ENCODE measurements at places on chromosomes 6 and 20.

DNA sequence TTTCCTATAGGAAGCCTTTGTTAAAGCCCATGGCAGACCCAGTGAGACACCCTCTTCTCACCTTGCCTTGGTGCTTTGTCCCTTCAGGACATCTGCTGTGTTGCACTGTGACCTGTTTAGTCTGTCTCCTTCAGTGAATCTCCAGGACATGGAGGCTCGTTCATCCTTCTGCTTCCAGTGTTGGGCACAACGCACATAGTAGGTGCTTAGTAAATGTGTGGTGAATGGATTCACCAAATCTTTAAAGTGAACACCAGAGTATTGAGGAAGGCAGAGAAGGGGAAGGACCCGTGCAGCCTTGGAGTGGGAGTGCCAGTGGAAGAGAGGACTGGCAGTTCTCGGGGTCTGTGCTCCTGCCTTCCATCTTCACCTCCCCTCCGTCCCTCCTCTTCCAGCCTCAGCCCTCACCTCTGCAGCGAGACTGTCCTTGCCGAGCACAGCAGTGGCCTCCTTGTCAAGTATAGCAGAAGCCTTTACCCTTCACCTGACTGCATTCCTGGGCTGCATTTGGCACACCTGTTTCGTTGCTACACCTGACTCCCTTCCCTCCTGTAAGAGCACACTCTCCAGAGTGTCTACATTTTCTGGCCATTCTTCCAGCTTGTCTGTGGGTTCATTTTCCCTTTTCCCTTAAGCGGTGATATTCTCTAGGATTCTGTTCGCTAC is 49.2 kb downstream of the ARID1B start:
- no peak for DNase-seq

GRCh38 chr6:42790549-42791181 is 8.8 kb downstream of the BICRAL start:
- no peak for DNase-seq

GRCh38 chr6:16412982-16413381 is 174.6 kb downstream of the GMPR start:
- no peak for DNase-seq

GRCh38 chr20:5947276-5947675 is 3.1 kb downstream of the TRMT6 start:
- no peak for DNase-seq

GRCh38 chr6:67391955-67392354 is 1243.1 kb upstream of the ADGRB3 start:
- DNase-seq = no peak

DNA sequence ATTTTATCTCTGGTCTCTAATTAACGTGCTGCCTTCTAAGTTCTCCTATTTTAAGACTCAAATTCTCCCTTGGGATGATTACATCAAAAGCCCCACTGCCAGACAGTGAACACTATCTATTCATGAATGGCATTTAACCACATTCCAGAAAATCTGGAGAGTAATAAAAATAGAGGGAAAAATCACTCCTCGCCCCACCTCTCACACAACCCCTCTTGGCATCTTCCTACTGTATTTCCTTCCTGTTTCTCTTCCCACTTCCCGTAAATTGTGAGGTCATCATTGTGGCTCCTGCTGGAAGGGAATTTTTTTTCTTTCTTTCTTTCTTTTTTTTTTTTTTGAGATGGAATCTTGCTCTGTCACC is 31.5 kb downstream of the RAB44 start:
- DNase-seq = no peak

GRCh38 chr6:21588481-21589351 is 4.8 kb upstream of the SOX4 start:
- peak; percentile 84 for DNase-seq

DNA sequence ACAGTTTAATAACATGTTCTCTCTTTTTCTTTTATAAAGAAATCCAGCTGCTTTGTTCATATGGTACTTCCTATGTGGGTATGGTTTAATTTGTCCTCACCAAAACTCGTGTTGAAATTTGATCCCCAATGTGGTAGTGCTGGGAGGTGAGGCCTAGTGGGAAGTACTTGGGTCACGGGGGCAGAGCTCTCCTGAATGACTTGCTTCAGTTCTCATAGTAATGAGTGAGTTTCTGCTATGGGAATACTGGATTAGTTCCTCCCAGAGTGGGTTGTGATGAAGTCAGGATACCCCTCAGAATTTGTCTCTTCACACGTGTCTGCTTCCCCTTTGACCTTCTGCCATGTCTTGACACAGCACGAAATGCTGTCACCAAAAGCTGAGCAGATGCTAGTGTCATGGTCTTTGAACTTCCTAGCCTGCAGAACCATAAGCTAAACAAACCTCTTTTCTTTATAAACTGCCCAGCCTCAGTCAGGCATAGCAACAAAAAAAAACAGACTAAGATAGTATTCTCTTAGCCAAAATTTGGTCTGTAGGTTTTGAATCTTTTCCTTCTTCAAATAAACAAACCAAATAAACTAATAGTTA is 87.8 kb upstream of the HS3ST5 start:
- no peak for DNase-seq

GRCh38 chr20:23387118-23387443 is 25.1 kb downstream of the GZF1 start:
- DNase-seq = no peak

- no peak for DNase-seq
Measured at GRCh38 chr20:59589086-59589684, 15.2 kb upstream of the PHACTR3 start.

DNA sequence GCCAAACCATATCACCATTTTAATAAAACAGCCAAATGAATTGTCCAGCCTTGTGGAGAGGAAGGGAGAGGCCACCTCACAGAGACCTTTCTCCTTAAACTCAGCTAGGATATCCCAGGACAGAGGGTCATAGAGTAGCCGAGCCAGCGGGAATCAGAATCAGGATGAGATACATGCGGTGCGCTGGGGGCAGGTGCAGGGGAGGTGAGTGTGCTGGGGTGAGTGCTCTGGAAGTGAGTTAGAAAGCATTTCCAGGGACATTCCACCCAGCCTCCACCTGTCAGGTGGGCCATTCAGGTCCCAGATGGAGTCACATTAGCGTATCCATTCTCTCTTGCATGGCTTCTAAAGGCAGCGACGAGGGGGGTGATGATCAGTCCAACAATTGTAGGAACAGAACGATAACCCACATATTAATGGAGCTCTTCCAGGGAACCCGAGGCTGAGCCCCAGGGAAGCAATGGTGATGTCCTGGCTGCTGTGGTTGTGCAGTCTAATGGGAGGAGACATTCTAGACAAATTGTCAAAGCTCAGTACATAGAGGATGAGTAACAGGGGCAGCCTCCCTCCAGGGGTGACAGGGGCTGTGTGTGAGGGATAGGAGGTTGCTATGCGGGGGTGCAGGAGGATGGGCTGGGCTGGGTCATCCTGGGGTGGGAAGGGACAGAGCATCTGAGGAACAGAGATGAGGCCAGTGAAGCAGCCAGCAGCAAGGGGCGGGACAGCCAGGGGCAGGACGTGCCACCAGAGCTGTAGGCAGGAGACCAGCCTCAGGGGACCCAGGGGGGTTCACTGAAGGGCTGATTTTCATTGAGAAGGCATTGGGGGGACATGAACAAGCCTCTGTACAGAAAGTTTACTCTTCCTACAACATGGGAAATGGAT is 88.7 kb upstream of the FRMD1 start:
- DNase-seq = no peak

- no peak for DNase-seq
Measured at GRCh38 chr20:40010483-40010882, 678.6 kb downstream of the MAFB start.

- DNase-seq = no peak
Measured at GRCh38 chr6:63346217-63346835, 26.5 kb upstream of the LGSN start.

DNA sequence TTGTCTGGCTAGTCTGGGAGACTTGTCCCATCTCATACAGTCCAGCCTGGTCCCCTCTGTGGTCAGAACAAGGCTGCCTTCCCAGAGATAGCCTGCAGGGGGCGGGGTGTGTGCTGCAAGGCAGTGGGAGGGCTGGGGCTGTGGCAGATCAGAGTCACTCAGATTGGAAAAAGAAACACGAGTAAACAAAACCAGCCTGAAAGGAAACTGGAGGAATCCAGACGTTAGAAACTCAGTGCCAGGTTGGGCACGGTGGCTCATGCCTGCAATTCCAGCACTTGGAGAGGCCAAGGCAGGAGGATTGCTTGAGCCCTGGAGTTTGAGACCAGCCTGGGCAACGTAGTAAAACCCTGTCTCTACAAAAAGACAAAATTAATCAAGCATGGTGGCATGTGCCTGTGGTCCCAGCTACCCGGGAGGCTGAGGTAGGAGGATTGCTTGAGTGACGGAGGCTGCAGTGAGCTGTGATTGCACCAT is 20.2 kb downstream of the LEMD2 start:
- DNase-seq = peak; percentile 70

DNA sequence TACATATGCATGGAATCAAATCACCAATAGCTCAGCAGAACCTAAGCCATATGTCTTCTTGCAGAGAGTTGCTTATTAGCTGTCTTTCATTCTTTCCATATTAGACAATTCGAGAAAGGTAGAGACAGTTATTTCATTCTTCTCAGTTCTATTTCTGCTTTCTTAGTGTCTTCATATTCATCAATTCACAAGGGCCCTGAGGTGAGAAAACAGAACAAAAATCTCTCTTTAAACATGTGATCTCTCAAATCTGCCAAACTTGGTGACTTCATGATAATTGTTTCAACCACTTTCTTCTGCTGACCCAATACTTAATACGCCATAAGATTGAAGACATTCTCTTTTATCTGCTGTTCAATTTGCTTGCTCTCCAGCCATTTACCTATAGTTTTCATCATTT is 229.7 kb upstream of the MARCKS start:
- no peak for DNase-seq

DNA sequence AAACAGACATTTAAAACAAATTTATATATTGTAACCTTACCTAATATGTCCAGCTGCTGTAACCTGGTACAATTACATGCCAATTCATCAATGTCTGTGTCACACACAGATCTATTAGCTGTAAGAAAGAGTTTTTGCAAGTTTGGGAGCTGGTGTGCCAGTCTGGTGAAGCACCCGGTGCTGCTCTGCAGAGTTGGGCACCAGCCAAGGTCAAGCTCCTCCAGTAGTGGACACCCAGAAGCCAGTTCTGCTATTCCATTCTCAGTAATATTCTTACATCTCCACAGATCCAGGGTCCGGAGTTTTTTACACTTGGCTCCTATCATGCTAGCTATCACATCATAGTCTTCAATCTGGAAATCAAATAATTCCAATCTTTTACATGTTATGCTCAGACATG is 41.0 kb downstream of the POU3F2 start:
- no peak for DNase-seq

DNA sequence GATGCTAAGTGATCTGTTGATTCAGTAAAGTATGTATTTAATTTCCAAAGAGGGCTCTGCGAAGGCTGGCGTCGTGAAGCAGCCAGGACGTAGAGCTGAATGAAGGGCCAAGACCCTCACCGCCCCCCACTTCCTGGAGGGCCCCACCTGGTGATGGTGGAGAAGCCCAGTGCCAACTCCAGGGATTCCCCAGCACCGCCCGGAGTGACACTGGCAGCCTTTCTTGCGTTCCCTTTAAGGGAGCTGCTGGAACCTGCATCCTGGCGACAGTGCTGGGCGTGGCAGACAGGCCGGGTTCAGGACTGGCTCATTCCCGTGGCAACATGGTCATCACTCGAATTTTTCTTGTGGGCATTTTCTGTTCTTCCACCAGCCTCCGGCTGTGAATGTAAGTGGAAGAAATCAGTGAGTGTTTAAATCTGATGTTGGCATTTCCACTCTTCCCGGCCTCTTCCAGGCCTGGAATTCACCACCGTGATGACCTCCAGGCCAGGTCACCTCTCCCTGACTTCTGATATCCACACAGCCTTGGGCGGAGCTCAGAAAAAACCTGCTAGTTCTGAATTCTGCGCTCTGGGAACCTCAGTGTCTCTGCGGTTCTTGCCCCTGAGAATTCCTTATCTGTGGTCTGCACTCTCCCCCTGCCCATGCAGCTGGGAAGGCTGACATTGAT is 57.4 kb upstream of the DACT2 start:
- DNase-seq = no peak

DNA sequence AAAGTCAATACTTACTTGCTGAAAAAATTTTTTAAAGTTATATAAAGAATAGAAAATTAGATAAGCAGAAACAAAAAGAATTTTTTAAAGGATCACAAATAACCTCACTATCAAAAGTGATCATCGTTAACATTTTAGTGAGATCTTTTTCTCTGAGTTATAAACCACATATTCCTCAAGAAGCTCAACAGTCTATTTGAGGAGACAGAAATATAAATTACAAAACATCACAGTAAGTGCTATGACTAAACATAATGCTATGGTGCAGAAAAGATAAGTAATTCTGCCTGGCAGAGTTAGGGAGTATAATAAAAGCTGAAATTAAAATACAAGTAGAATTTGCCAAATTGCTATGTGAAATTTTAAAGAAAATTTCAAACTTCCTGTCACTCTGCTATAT is 226.7 kb downstream of the LMBRD1 start:
- no peak for DNase-seq

DNA sequence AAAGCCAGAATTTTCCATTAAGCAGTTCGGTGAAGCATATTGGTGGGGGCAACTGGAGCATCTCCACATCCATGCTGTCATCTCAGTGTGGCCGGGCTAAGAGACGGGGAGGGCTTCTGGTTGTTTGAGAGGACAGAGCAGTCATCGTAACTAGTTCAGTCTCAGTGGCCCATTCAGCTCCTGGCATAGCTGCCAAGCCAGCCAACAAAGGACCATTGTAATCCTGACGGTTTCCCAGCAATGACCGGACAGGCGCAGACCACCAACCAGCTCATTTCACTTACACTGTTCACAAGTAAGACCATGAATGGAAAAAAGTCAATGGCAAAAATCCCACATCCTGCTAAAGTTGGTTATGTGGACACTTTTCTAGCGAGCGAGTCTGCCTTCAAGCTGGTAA is 14.9 kb upstream of the HDDC2 start:
- DNase-seq = no peak

GRCh38 chr6:5751525-5752390 is 255.0 kb downstream of the NRN1 start:
- peak; percentile 7 for DNase-seq

GRCh38 chr6:168384045-168385036 is 56.6 kb upstream of the SMOC2 start:
- no peak for DNase-seq

- DNase-seq = peak; percentile 57
Measured at GRCh38 chr20:53097371-53097770, 125.2 kb downstream of the TSHZ2 start.

- DNase-seq = no peak
Measured at GRCh38 chr20:63884506-63885263, 10.2 kb upstream of the DNAJC5 start.

DNA sequence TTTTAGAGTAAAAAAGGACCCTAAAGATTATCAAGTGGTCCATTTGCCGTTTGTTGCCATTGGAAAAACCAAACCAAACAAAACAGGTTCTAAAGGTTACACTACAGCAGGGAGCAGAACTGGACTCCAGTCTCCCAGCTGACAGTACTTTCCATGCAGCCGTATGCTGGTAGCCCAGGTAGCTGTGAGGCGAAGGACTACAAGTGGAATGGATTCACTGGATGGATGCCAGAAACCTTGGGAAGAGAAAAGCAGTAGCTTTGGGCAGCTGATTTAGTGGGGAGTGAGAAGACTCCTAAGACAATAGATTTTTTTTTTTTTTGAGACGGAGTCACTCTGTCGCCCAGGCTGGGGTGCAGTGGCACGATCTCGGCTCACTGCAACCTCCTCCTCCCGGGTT is 88.3 kb downstream of the SASH1 start:
- DNase-seq = no peak

- DNase-seq = no peak
Measured at GRCh38 chr6:134177753-134178160, 125.3 kb upstream of the SLC2A12 start.

All from SK-N-DZ (cell line).